Type B pancreatic cell (in vitro differentiated cells): ENCODE measurements at places on chromosomes 5 and 9. TPM values are rescaled to one million over a fixed set of nuclear protein-coding genes. Genes with fewer than 3 reads are reported as not detected.

DNA sequence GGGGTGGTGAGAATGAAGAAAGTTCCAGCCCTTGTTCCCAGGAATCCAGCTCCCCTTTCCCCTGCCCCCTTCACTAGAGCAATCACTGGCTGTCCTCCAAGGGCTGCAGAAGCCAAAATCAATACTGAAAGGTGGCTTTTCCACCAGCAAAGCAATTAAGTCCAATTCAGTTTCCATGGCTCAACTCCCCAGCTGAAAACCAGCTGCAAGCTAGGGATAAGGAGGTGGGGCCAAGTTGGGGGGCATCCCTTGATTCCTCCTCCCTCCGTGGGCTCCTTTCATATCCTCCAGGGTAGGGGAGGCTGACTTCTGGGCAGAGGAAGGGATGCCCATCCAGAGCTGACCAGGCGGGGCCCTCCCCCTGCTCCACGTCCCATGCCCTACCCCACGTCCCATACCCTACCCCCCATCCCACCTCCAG, 22.7 kb downstream of the CAMK2A start:
- no peak for DNase-seq

- DNase-seq = no peak
These were observed 46.6 kb downstream of the IRX1 start for GRCh38 chr5:3642231-3642630.

DNA sequence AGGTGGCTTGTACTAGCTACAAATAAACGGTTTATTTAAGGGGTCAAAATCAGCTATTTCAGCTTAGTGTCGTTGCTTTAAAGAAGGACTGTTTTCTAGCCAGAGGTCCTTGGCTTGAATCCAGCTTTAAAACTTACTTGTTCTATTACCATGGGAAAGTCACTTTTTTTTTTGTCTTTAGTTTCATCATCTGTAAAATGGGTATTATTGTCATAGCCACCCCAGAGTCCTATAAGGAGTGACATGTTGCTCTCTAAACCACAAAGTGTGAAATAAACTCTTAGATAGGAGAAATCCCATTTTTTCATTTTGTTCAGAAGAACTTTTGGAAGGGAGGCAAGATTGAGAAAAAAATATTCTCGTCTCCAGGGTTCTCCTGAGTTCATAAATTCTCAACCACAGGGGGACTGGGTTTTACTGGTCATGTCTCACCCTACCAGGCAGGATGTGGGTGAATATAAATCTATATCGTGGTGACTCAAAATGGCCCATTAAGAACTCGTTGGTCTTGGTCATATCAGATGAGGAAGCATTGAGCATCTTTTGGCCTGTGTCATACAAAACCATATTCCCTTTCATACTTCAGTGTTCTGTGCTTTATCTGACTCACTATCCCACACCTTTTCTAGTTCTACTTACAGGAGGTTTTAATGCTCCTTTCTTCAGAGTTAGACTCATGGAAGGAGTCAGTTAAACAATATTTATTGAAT, 202.7 kb upstream of the NR3C1 start:
- no peak for DNase-seq

GRCh38 chr5:45491368-45491767, 204.8 kb downstream of the HCN1 start:
- DNase-seq = no peak

- DNase-seq = no peak
These were observed 215.6 kb upstream of the ADAMTS16 start for GRCh38 chr5:4924577-4924976.

The CFAP157 gene
- 0.26 and 8.0 TPM in 2 replicates for total RNA-seq

DNA sequence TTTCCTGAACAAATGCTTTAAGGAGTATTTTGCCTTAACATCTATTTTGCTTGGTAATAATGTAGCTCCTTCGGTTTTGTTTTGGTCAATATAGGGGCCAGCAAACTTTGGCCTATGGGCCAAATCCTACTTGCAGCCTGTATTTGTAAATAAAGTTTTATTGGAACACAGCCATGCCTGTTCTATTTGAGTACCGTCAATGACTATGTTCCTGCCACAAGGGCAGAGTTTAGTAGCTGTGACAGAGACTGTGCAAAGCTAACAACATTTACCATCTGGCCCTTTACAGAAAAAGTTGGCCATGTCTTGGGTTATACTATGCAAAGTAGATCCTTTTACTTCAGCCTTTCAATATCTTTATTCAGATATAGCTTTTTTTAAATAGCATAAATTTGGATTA, 113.4 kb downstream of the NR3C1 start:
- DNase-seq = no peak
